ENCODE measurements at places on chromosomes 1 and 21.

DNA sequence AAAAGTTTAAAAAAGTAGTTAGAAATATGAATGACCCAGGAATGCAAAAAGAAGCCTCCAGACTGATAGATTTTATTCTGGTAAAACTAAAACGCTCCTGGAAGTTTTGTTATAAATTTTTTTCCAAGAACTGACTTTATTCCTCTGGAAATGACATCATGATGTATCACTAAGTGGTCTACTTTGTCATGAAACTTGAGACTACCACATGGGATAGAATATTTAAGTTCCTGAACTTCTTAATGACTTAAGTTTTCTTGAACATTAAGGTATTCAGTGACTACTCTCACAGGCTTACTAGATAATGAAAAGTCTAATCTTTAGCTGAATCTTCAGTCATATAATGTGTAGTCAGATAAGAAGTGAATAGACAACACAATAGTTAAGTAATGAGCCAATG lies 842.2 kb downstream of the USP25 start:
- no peak for DNase-seq

- DNase-seq = no peak
Observed at GRCh38 chr1:109198043-109198695, 15.5 kb upstream of the SARS1 start.

DNA sequence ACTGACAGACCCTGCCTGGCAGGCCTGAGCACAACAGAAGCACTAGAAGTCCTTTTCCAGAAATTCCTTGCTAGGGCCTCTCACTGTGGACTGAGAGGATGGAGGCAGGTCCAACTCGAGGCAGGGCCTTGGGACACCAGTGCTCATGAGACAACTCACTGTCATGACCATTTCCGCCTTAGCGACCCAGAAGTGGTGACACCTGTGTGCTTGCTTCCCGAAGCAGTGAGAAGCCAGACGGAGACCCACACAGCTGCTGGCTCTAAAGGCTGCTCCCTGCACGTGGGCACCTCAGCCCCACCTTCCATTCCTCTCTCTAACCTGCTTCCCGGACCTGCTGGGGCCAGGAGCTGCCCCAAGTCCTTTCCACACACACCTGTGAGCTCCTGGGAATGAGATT lies 33.0 kb downstream of the KCNC4 start:
- DNase-seq = no peak

DNA sequence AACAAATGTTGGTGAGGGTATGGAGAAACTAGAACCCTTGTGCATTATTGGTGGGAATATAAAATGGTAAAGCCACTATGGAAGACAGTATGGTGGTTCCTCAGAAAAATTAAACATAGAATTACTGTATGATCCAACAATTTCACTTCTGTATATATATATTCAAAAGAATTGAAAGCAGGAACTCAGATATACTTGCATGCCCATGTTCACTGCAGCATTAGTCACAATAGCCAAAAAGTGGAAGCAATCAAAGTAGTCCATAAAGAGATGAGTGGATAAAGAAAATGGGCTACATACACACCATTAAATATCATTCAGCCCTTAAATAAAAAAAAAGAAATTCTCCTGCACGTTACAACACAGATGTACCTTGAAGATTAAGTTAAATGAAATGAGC lies 34.1 kb downstream of the ABL2 start:
- DNase-seq = no peak

- DNase-seq = no peak
Observed at GRCh38 chr1:244548558-244549115, 87.6 kb downstream of the CATSPERE start.

DNA sequence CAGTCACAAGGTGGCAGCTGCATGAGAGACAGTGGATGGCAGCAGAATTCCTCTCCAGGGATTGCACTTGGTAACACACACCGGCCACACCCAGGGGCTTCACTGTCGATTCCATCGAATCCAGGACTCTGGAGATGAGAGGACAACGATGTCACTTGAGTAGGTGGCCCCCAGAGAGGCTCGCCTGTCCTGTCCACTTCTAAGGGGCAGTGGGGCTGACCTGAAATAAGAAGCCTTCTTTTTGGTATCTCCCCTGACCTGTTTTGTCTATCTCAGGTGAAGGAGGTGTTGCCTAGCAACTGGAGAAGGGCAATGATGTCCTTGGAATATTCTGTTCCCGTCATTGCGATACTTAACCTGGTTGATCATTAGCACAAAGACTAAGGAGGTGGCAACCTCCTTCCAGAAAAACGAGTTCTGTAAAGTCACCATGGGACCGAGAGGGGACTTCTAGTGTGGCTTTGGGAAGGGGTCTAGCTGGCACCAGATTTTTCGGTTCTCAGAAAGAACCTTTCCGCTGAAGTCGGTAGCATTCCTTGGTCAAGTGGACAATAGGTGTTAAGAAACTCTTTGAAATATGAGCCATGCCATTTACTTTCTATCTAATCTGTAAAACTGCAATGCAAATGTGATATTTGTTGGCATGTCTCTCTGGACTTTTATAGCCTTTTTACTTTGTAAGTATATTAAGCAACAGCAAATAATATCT lies 85.2 kb upstream of the TMPRSS2 start:
- no peak for DNase-seq

- DNase-seq = no peak
Observed at GRCh38 chr1:59605184-59605583, 209.6 kb upstream of the HOOK1 start.

DNA sequence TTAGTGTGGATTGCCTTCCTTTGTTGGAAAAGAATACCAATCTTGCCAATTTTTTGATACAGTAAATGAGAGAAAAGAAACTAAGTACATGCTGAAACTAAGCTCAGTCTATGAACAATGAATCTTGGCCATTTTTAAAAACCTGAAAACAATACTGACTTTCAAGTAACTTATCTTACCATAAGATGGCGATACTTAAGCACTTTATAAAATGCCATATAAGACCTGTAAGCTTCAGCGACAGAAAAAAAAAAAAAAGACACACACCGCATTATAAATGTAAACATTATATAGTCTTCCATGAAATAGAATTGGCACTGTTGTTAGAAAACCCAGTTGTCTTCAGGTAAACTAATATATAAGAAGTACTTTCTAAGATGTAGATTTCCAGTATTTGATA lies 3.0 kb downstream of the OLFM3 start:
- no peak for DNase-seq

DNA sequence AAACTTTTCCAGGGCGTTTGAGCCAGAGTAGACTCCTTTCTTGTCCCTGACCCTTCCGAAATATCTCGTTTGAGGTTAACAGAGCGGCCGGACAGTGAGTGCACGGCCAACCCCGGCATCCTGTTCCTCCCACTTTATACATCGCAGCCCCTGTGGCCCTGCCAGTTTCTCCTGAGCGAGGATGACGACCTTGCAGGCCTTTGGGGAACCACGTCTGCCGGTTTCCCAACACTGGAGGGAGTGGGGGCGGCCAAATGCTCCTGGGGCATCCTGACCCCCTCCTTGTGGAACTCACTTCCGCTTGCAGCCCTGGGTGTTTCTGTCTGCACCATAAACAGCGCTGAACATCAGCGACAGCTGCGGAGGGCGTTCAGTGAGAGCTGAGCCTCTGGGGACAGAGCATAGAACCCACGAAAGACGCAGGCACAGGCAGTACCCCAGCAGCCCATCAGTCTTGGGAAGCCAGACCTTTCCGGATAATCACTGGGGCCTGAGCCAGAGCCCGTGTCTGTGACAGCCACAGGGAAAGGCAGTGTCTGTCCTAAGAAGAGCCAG lies 4.8 kb upstream of the KCNAB2 start:
- DNase-seq = no peak

- DNase-seq = no peak
Observed at GRCh38 chr1:84737590-84737989, 47.3 kb upstream of the SSX2IP start.

DNA sequence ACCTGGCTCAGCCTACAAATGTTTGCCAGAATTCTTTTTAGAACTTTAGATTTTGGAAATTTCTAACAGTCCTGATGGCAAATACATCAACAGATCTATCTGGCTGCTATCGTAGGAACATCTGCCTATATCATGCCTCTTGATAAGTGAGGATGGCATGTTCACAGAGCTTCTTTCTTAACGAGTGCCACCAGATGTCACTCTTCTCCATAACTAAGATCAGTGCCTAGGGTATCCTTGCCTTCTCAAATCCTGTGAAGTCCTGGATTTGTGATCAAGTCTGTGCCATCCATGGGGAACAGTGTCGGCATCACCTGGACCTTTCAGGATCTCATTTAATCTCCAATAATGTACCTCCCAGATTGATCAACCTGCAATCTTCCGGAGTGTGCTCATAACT lies 36.5 kb upstream of the CD5L start:
- no peak for DNase-seq

- no peak for DNase-seq
Observed at GRCh38 chr21:35095859-35096291, 46.8 kb upstream of the RUNX1 start.

DNA sequence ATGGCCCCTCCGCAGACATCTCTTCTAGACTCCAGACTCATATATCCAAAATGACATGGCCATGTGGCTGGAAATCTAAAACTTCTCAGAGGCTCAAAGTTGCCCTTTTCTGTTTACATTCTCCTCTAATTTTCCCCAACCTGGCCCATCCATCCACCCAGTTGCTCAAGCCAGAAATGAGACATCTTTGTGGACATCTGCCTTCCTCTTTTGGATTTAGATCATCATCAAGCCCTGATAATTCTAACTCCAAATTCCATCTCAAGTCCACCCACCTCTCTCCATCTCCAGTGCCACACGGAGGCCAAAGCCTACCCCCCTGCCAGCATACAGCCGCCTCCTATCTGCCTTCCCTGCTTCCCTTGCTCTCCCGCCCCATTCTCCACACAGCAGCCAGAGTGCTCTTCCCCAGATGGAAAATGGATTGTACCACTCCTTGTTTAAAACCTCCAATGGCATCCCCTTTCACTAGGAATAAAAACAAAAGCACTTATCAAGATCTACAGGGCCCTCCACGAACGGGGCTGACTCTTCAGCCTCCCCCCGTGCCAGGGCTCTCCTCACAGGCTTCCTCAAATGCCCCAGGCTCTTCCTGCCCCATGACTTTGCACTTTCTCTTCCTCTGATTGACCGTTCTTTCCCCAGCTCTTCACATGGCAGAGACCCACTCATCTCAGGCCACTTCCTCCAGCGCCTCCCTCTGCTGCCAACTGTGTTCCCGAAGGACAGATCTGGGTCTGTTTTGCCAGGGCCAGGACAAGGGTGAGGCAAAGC lies 40.1 kb downstream of the SYT6 start:
- DNase-seq = no peak

- DNase-seq = no peak
Observed at GRCh38 chr21:35482933-35483662, 434.0 kb upstream of the RUNX1 start.

DNA sequence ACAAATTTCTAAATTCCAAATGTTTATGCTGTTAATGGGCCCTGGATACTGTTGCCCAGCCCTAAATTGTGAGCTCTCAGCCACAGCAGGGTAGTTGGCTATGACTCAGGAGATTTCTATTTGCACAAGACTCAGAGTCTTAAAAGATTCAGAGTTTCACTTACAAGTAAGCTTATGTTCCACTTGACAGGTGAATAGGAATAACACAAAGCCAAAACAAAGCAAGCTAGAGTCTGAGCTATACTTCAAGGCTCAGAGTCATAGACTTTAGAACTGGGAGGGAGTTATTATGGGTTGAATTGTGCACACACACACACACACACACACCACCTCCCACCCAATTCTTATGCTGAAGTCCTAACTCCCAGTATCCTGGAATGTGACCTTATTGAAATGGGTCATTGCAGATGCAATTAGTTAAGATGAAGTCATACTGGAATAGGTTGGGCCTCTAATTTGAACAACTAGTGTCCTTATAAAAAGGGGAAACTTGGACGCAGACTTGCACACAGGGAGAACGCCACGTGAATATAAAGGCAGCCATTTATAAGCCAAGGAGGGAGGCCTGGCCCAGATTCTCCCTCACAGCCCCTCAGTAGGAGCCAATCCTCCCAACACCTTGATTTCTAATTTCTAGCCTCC lies 30.2 kb downstream of the PRDX6 start:
- DNase-seq = no peak

- DNase-seq = no peak
Observed at GRCh38 chr1:160836981-160837557, 25.6 kb downstream of the CD244 start.

DNA sequence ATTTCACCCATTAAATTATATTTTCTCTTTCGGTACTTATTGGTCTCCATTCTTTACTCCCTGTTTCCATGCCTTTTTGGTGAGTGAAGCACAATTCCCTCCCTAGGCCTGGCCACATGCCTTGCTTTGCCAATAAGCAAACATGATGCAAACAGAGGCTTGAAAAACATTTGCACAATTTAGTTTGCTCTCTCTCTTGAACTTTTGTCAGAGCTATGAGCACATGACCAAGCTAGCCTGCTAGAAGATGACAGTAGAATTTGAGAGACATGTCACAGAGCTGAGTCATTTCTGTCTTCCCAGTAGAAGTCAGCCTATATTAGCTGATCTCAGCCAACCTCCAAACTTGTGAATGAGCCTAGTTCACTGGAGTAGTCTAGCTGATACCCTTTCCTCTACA lies 24.6 kb downstream of the ANGPTL3 start:
- no peak for DNase-seq

DNA sequence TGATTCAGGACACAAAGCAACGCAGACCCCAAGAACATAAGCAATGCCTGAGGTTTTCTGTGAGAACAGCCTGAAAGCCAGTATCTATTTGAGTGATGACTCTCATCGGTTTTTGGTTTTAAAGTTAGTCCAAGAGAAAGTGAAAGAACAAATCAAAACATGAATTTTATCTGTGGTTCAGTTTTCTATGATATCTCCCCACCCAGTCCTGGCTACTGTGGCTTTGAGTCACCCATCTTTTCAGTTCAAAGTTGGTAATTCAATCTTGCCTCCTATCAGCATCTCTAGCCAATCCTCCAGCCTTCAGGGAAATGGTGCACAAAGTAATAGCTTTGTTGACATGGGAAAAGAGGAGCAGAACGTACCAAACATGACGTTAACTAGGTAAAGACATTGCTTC lies 40.5 kb upstream of the KRTAP19-8 start:
- DNase-seq = no peak

- DNase-seq = no peak
Observed at GRCh38 chr1:160724465-160725242, 13.0 kb upstream of the CD48 start.
